Stimulated activated CD4-positive, alpha-beta T cell treated with anti-CD3 and anti-CD28 coated beads, Interleukin-1b, Interleukin-23, amount 100 ng/mL, for 1 hour (primary cell): ENCODE measurements at places on chromosomes 7 and 10.

DNA sequence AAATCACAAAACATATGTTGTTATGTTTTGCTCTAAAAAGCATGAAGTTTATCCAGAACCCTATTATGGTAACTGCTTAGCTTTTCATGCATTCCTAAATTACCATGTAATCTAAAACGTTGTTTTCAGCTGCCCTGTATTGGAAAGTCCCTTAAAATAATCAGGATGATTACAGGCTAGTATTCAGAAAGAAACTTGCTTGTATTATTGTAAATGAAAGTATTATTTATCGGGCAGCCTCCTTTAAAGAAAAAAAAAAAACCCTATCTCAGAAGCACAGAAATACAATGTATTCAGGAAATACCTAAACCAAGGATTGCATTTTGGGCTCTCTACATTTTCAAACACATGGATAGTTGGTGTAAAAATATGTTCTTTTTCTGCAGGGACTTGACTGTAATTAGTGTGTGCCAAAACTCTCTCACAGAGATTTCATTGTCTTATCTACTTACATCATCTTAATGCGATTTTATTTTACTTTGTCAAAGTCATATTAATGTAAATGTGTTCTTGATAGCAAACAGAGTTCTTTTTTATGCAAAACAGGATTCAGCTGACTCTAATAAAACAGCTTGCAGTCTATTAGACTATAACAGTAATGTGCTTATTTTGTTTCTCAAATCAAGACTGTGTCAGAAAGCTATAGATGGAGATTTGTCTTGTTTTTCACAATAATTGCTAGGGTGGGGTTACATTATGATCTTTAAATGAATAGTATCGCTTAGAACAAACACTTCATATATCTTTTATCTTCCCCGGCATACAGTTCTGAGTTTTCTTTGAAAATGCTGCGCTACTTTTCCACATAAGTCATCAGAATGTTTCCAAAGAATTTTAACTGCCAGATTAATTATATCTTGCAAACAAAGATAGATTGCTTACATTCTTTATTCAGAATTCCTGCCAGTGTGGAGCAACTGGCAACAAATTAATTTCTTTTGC is 65.3 kb upstream of the ARID5B start:
- DNase-seq: no peak

- DNase-seq: no peak
Measured at GRCh38 chr10:58660575-58661255, 148.0 kb downstream of the BICC1 start.

GRCh38 chr10:44874166-44874565 is 37.0 kb upstream of the TMEM72 start:
- no peak for DNase-seq

DNA sequence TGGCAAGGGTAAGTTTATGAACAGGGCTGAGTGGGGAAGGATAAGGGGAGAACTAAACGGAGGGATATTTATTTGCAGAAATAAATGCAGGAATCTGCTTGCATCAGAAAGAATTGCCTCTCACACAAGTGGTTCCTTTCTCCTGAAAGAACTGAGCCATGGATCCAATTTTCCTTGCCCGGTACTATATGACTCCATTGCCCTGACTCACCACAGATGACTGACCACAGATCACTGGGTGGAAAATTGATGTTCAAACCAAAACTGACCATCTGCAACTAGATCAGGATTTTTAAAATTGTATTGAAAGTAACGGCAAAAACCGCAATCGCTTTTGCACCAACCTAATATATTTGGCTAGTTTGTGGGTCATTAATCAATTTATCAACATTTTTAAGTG is 6.2 kb upstream of the MACC1 start:
- no peak for DNase-seq

GRCh38 chr10:124509880-124510632 is 48.4 kb downstream of the LHPP start:
- DNase-seq: no peak

GRCh38 chr7:128827248-128827958 is 2.8 kb upstream of the FLNC start:
- DNase-seq: no peak

- no peak for DNase-seq
Measured at GRCh38 chr7:126574276-126575250, 678.2 kb downstream of the GRM8 start.

- DNase-seq: no peak
Measured at GRCh38 chr10:58641095-58641531, 128.4 kb downstream of the BICC1 start.

DNA sequence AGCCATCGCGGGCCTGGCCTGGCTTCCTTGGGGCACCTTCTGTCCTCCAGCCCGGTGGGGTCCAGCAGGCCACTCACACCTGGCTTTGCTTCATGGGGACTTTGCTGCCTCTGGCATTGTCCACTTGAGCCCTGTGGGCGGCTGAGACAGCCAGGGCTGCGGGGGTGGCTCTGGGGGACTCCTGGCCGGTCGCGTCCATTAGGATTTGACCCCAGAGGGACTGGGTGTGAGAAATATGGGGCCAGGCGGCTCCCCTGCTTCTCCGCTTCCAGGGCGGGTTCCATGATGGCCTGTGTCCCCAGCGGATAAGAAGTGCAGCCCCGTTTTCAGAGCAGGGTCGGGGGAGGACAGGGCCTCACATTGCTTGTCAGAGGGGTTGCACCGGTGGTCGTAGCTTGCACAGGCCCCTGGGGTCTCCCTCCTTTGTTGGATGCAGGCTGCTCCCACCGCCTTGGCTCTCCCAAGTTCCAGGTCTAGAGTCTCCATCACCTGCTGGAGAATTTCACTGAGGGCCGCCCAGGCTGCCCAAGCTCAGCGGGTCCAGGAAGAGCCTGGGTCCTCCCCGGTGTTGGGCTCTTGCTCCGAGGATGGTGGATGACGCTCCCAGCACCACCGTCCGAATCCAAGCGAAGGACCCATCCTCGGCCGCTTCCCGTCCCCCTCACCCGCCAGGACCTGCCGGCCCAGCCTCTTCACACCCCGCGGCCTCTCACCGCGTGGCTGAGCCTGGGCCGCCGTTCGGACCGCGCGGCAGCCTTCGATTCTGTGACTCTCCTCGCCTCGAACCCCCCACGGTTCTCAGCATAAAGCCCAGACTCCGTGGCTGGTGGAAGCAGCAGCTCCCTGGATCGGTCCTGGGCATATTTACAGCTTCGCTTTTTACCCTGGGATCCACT is 140.1 kb downstream of the DYNC2I1 start:
- DNase-seq: no peak

DNA sequence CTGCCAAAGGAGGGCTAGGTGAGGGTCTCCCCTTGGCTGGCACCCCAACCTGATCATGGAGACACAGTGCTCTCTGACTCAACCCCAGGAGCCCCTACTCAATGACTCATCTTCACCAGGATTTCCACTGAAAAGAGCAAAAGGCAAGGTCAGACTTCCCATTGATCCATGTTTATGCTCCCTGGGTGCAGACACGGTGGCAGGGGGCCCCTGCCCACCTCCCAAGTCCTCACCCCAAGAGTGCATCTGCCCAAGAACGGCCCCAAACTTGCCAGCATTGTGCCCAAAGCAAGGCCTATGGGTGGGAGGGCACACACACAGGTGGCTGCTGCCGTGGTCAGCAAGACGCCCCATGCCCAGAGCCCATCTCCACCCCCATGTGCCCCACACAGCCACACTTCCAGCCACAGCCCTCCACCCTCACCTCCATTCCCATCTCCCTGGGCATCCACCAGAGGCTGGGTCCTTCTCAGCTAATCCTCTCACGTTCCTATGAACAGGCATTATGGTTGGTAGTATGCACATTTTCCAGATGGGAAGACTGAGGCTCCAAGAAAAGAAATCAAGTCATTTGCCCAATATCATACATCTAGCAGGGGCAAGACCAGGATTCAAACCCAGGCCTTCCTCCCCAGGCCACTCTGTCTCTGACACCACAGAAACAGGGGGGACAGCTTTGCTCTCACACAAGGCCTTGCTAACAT is 31.3 kb downstream of the FAM53B start:
- DNase-seq: no peak

GRCh38 chr7:104231054-104232046 is 23.5 kb upstream of the ORC5 start:
- no peak for DNase-seq

DNA sequence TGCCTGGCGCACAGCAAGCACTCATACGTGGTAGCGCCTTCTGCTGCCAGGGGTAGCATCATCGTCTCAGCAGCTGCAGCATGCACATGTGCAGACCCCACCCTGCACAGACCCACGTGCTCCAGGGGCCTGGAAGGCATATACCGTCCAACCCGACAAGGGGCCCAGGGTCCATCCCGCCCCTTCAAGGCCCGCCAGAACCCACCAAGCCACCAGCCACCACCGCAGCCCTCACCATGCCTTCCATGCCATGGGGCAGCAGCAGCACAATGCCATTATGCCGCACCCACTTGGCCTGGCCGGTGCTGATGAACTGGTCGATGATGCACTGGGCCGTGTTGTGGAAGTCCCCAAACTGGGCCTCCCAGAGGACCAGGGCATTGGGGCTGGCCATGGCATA is 22.7 kb downstream of the OGDHL start:
- DNase-seq: no peak

DNA sequence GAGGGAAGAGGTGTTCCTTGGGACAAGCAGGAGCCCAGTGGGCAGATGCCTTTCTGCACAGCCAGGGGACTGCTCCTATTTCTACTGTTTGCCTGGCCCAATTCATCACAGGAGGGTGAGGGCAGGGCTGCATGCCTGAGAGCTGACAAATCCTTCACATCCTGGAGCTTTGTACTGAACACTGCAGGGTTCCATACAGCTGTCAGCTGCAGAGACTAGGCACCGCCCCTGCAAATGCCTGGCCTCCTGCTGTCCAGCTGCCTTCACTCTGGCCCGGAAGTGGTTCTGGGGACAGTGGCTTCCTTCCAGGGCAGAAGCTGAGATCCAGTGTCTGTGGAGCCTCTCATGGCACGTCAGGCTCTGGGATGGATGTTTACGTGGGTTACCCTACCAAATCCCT is 470.7 kb downstream of the DNAJB6 start:
- no peak for DNase-seq

GRCh38 chr10:125156739-125157480 is 3.5 kb downstream of the CTBP2 start:
- no peak for DNase-seq

DNA sequence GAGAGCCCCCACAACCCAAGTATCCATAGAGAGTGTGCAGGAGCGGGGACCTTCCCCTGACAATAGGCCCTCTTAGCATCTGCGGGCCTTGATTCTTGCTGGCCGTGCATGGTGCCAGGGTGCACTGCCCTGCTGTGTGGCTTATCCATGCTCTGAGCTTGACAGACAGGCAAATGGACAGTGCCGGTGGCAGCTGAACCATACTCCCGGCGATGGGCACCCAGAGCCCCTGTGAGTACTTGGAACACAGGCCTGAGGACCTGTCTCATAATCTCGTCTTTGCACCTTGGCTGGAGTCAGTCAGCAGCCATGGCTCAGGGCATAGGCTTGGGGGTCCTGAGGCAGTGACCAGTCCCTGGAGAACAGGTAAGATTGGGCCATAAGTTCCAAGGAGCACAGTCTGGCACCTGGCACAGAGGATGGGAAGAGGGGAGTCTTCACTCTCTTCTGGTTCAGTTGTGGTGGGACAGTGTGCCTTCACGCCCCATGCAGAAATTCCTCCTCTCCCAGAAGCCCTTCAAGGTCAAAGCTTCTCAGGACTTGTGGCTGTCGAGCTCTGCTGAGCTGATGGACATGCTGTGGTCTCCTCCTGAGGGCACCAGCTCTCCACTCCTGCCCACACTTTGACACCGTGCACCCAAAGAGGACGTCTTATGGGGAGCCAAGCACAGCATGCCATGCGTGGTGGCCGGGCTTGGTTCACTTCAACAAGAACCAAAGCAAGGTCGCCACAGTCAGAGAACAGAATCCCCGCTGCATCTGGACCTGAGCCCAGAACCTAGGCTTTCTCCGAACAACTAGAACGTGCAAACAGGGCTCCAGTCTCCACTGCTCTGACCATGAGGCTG is 59.4 kb upstream of the CAMK2B start:
- no peak for DNase-seq

DNA sequence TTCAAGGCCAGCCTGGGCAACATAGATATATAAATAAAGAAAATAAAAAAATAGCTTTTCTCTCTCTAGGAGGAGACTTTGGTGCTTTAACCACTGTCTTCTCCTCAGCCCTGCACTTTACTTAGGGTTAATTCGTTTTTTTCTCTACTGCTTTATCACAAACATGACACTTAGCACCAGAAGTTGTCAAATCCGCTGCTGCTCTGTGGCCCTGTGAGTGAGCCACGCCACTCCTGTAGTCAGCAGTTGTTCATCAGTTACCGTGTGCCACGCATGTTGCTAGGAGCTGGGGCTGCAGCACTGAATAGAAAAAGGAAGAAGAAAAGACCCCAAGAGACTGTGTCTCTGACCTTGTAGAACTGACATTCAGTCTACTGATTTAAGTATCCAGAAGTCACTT is 232.6 kb downstream of the CELF2 start:
- DNase-seq: no peak

DNA sequence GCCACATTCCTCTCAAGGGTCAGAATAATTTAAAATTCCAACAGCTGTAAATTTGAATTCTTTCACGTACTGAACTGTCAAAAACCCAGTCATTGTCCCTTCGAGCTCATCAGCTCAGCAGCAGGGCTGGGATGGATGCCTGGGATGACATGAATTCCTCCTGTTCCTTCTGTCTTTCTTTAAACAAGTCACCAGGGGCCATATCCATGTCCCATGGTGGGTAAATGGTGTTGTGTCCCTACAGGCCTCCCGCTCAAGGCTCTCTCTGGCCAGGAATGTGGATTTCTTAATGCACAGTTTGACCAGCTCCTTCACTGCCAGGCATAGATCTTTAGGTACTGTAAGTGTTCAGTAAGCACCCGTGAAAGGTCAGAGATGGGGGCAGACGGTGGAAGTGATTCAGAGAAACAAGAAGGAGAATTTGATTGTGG is 13.8 kb upstream of the TECPR1 start:
- no peak for DNase-seq

DNA sequence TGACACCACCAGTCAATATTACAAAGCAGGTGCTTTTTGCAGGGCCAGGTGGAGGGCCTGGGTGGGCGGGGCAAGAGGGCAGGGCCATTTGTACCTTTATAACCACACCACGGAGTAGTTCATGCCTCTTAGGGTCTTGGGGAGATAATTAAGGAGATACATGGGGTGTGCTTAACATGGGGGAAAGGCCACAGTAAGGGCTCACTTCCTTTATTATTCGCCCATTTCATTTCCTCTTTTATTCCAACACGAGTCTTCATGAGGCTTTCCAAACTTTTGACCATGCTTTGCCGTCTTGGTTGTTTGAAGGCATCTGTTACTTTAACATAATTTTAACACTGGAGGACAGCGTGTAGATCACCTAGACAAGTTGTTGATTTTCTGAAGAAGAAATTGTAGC is 33.3 kb upstream of the LYZL2 start:
- no peak for DNase-seq

GRCh38 chr10:43843321-43844101 is 194.8 kb upstream of the ZNF32 start:
- no peak for DNase-seq

- no peak for DNase-seq
Measured at GRCh38 chr7:37282927-37283326, 165.7 kb downstream of the ELMO1 start.

- DNase-seq: no peak
Measured at GRCh38 chr7:17432793-17433192, 134.3 kb downstream of the AHR start.
